Nucleus accumbens (tissue), 56 donors: ENCODE measurements at places on chromosomes 4 and X.
A peak's percentile ranks its signal among the peaks of the same experiment; 100 is the strongest.

GRCh38 chr4:106629268-106629625, 260.7 kb upstream of the GIMD1 start:
- no peak for DNase-seq

- no peak for DNase-seq
Measured at GRCh38 chr4:5795580-5795979, 84.6 kb downstream of the EVC start.

- DNase-seq, result no peak
Measured at GRCh38 chr4:105936901-105937300, 41.6 kb downstream of the NPNT start.

DNA sequence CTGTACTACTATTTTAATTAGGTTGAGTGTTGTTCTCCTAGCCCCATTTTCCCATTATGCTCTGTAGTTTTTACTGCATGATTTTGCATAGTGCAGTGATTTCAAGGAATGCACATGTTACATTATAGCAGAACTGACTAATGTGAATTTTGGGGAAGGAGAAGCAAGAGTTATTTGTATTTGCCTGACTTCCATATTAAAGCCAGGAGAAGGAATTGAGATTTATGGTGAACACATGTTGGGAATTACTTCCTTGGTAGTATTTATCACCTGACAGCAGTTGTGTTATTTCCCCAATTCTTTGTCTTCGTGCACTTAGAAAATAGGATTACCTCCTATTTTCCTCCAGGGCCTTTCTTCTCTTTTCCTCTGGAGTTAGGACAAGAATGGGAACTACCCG, 3.2 kb downstream of the TMEM144 start:
- no peak for DNase-seq

GRCh38 chr4:112410364-112410763, 105.6 kb downstream of the NEUROG2 start:
- DNase-seq, result no peak

DNA sequence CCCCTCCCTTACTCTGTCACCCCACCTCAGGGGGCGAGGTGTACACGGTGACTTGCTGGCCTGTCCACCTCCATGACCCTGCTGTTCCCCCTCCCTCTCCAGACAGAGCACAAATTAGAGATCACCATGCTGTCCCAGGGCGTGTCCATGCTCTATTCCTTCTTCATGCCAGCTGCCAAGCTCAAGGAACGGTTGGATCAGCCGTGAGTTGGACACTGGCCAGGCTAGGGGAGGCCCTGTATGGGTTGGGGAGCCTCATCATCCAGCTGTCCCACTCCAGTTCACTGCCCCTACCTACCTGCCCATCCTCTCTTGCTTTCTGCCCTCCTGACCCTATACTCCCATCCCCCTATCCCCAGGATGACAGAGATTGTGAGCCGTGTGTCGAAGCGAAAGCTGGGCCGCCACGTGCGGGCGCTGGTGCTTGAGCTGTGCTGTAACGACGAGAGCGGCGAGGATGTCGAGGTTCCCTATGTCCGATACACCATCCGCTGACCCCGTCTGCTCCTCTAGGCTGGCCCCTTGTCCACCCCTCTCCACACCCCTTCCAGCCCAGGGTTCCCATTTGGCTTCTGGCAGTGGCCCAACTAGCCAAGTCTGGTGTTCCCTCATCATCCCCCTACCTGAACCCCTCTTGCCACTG, 3.9 kb upstream of the CDK16 start:
- no peak for DNase-seq

GRCh38 chr4:53562409-53562808, 28.9 kb downstream of the LNX1 start:
- DNase-seq, result no peak

GRCh38 chr4:66182636-66183035, 512.3 kb upstream of the EPHA5 start:
- DNase-seq, result no peak

DNA sequence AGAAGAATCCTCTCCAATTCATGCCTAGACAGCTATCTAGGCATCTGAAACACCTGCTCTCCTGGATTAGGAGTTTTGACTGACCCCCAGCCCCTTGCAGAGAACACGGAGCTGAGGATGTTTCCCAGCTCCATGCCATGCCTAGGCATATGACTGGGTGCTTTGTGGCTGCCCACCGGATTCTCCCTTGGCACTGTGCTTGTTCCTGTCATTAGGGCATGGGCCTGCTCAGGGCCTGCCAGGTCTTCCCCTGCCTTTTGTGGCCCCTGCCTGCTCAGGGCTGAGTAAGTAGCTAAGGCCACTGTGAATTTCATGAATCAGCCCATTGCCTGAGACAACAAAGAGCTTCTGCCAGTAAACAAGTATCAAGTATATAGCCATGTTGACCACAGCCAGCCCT, 867.4 kb downstream of the TECRL start:
- DNase-seq, result no peak

DNA sequence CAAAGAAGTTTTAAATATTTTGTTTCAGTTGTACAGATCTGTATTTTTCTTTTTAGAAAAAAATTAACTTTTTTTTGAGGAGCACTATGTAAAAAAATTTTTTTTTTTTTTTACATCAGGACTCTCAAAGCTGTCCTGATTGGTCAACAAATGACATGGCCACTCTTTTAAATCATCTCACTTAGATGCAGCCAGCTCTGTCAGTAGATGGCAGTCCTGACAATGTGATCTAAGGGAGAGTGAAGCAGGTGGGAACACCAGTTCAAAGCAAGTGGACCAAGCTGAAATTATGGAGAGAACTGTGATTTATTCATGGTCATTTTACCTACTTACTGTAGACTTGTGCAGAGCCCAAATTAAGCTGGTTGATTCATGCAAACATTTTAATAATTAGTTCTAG, 174.7 kb upstream of the GPRIN3 start:
- DNase-seq, result no peak

DNA sequence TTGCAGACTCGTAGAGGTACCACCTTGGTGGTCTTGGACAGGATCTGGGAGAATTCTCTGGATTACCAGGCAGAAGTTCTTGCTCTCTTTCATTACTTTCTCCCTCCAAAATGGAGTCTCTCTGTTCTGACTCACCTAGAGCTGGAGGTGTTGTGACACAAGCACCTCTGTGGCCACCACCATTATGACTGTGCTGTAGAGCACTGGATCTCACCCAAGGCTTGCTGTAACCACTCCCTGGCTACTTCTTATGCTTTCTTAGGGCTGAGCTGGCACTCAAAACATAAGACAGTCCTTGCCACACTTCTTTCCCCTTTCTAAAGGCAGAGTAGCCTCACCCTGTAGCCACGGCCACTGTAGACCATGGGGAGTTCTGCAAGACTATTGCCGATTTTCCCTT, 296.6 kb upstream of the DIPK2B start:
- no peak for DNase-seq

DNA sequence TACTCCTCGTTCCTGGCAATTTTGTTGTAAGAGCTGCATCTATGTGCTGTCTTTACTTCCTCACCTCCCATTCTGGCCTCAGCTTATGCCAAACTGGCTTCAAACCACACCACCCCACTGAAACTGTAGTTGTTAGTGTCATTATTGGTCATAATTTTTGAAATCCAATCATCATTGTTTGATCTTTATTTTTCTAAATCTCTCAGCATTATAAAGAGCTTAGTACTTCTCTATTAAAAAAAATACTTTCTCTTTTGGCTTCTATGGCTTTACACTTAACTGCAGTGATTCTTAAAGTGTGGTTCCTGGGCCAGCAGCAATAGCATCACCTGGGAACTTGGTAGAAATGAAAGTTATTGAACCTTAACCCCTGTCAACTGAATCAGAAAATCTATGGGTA, 83.5 kb upstream of the GRPR start:
- no peak for DNase-seq

DNA sequence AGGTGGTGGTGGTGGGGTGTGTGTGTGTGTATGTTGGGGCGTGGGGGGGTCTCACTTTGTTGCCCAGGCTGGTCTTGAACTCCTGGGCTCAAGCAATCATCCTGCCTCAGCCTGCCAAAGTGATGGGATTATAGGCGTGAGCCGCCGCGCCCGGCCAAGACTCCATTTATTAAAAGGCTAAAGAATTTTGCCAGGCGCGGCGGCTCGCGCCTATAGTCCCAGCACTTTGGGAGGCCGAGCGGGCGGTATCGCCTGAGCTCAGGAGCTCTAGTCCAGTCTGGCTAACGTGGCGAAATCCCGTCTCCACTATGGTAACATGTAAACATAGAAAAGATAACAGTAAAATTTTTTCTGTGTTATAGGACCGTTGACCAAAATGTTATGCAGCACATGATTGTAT, 3.7 kb upstream of the UBA1 start:
- no peak for DNase-seq

DNA sequence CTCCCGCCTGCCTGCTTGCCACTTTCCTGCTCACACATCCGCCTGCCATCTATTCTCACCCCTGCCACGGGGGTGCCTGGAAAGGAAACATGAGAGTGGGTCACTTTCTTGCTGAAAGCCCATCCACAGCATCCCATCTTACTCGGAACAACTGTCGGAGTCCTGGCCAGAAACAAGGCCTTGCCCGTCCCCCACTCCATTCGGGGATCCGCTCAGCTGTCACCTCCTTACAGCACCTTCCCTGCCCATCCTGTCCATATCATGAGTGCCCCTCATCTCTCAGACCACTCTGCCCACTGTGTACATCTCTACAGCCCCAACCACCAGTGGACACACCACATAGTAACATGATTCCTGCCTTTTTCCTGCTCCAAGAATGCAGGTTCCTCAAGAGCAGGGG, 6.4 kb downstream of the EVC2 start:
- DNase-seq, result no peak

- no peak for DNase-seq
Measured at GRCh38 chr4:8333726-8334460, 64.3 kb downstream of the HTRA3 start.

GRCh38 chrX:134313418-134313817, 76.4 kb downstream of the CCDC160 start:
- no peak for DNase-seq

GRCh38 chr4:150578745-150579501, 3.0 kb upstream of the MAB21L2 start:
- DNase-seq, result no peak

DNA sequence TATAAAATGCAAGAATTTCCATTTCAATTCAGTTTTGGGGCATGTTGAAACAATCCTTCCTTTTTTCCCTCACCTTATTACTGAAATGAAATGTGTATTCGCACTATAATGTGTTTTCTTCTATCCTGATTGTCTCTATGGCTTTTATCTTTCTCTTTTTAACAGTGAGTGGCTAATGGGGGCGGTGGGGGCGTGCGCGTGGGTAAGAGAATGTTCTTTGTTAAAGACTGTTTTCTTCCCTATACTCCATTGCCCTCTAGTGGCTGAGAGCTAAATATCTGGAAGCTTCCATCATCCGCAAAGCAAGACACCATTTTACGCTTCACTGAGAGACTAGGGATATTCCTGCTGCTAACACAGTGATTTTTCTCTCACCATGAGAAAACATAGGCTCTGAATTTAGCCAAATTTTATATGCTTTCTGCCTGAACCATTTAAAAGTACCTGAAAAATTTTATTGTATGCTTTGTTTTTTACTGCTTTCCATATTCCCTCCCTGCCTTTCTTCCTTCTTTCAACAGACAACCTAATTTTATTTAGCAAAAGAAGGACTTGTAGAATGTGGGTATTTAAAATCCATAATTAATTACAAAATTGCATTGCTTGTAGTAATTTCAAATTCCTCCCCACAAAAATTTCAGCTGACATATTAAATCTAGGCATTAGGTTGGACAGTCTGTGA, 194.0 kb downstream of the GASK1B start:
- DNase-seq, result peak; percentile 52

GRCh38 chrX:71623714-71624113, 5.4 kb upstream of the CXCR3 start:
- no peak for DNase-seq
